ENCODE measurements at places on chromosomes 4 and X.

GRCh38 chrX:25003066-25003849, 12.5 kb downstream of the ARX start:
- DNase-seq: no peak

- DNase-seq: no peak
These were observed 94.8 kb upstream of the TEX13A start for GRCh38 chrX:105315248-105315647.

DNA sequence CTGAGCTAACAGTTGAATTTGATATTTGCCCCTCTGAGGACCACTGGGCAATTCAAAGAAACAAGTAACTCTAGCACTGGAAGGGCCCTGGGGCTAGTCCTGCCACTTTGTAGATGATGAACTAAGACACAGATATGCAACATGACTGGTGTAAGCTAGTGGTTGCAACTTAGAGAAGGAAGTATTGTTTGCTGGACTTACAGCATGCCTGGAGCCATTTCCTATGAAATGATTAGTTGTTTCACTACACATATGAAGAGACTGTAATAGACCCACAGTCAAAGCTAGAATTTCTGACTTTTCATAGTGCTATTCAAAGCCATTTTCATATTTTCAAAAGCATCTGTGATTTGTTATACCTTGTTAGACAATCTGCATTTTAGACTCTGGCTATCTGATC, 96.2 kb downstream of the TSPAN7 start:
- no peak for DNase-seq

DNA sequence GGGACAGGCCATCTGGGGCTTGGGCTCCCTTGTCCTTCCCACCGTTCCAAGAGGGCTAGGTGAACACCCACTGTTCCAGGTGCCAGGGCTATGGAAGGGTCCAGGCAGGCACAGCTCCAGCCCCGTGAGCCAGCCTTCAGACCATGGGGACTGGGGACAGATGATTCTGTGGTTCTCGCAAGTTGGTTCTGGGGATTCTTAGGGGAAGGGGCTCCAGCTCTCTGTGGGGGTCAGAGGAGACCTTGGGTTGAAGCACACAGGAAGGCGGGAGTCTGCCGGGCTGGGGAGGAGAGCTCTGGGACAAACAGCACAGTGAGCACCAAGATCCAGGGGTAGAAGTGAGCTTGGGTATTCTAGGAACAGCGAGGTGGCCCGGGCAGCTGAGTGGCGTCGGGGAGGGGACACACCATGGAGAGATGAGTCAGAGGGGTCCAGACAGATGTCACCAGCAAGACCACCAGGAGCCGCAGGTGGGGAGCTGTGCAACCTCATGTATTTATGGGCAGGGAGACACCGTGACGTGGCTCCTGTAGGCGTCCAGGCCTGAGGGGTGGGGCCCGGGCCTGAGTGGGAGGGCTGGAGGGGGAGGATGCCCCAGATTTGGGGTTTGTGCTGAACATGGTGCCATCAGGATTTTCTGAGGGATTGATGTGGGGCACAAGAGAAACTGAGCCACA, 48.8 kb upstream of the HMX1 start:
- peak; percentile 5 for DNase-seq

DNA sequence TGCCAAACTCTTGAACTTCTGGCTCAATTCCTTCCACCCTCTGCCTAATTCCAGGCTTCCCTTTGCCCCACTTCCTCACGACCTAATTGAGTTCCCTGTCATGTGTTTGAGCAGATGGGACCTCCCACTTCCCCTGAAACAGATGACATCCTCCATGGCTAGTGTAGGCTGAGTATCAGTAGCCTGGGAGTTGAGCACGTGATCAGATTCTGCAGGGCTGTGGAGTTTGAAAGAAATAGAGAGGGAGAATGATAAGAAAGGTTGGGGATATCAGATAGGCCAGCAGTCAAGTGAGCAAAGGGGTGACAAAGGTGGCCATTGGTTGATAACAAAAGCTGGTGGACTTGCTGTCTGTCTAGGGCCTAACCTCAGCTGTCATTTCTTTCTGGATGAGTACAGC, 18.8 kb upstream of the NWD2 start:
- no peak for DNase-seq

- no peak for DNase-seq
These were observed 55.2 kb upstream of the SLIT2 start for GRCh38 chr4:20196476-20196875.

GRCh38 chr4:173707658-173708419, 177.8 kb upstream of the HAND2 start:
- DNase-seq: no peak

DNA sequence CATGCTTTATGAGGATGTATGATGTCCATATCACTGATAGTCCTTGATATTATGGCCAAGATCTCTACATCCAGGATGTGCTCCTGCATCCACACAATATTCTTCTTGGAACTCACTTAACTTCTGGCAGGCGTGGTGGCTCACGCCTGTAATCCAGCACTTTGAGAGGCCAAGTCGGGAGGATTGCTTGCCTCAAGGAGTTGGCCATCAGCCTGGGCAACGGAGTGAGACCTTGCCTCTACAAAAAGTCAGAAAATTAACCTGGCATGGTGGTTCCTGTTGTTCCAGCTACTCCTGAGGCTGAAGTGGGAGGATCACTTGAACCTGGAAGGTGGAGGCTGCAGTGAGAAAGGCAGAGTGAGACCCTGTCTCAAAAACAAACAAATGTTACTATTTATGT, 2.3 kb upstream of the HNRNPD start:
- DNase-seq: no peak

DNA sequence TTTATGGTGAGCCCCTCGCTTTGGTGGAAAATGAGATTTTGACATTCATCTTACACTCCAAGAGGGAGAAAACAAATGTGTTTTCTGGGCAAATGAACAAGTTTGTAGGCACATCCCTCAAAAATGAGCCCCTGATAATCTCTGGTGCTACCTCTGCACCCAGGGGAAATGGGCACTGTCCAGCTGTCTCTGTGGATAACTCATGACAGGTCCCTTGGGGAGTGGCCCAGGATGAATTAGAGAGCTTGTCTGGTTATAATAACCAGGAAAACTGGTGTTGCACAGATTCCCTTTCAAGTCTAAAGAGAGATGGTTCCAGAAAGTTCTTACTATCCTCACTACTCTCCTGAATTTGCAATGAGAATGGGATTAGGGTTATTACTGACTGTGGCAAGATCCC, 7.5 kb downstream of the RASL11B start:
- DNase-seq: no peak

DNA sequence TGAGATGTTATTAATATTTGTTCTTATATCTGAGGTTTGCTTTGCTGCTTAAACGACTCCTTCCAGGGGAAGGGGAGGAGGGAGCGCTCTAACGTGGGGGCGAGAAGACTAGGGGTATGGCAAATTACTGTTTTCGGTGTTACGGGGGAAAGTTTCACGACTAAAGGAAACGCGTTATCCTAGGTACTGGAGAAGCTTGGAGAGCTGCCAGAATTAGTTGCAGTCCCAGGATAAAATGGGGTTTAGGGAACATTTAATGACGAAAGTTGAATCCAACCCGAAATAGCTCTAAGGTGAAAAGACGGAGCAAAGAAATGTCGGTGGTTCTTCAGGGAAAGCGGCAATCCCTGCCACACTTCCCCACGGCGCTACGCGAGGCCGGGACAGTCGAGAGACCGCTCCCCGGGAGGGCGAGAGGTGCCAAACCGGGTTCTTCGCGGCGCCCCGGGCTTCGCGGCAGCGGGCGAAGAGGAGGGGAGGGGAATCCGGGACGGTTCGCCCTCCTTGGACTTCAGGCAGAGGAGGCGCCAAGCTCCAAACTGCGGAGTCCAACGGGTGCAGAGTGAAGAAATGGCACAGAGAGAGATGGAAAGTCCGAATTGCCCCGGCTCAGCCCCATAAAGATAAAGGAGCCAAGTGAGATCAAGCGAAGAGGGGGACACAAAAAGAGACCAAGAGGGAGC, 724 bp downstream of the THOC2 start:
- no peak for DNase-seq

- no peak for DNase-seq
These were observed 76.2 kb upstream of the PAQR3 start for GRCh38 chr4:79015411-79015810.

DNA sequence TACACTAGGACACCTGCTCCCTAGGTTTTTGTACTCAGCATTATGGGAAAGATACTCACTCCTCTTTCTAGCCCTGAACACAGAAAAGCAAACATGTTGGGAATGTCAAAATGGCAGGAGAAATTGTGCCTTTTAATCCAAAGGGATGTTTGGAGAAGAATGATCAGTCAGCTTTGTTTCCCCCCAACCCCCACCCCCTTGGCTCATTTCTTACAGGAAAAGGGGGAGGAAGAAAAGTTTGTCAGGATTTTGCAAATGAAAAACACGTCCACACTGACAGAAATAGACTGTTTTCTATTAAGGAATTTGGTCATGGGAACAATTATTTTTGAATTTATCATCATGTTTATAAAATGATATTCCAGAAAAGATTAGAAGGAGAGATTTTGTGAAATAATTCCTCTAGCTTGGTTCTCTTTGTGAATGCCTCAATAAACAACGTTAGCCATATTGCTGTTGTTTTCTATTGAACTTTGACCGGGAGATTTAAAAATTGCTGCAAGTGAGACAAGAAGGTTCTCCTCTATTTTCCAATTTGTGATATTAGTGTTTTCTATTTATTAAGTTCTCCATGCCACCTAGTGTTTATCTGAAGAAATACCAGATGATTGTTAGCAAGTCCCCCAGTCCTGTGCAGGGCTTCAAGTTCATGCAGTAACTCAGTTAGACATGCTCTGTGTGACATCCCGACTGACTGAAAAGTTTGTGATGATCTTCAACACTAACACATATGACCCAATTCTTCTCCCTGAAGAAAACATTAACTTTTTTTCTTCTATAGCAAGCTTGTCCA, 31.3 kb upstream of the TFDP3 start:
- DNase-seq: no peak

GRCh38 chr4:38189445-38189844, 229.2 kb downstream of the PTTG2 start:
- DNase-seq: no peak
